T-helper 2 cell (primary cell): ENCODE measurements at places on chromosomes 5 and 9.

DNA sequence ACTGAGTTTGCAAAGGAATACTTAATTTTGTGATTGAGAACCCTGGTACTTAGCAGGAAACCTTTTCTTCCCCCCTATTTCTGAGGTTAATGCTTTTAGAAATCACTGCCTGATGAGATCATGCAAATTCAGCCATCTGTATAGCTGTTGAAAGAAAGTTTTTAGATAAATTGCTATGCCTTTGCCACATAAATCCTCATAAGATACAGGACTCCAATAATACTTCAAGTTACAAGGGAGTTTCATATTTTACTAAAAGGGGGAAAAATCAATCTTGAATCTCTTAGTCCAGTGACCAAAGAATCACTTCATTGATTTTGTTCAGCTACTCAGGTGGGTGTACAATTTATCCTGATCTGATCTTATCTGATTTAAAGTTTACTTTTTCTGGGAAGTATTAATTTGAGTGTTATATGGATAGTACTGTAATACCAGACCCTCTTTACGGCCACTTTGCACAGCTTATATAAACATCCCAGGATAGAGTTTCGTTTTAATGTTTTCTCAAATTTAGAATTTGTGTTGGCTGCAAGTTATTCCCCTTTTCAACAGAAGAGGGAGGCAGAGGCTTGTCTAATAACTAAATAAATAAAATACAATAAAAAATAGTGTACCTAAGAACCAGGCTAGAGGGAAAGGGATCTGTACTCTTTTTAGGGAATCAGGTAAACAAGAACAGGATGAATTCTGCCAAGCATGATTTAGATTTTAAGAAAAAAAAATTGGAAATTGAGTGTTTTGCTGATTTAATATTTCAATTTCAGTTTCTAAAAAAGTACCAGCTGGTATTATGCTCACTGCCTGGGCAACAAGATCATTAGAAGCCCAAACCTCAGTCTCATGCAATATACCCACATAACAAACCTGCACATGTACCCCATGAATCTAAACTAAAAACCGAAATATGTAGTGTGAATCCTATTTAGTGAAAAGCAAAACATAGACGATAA is 69.1 kb downstream of the PSAT1 start:
- DNase-seq = no peak

DNA sequence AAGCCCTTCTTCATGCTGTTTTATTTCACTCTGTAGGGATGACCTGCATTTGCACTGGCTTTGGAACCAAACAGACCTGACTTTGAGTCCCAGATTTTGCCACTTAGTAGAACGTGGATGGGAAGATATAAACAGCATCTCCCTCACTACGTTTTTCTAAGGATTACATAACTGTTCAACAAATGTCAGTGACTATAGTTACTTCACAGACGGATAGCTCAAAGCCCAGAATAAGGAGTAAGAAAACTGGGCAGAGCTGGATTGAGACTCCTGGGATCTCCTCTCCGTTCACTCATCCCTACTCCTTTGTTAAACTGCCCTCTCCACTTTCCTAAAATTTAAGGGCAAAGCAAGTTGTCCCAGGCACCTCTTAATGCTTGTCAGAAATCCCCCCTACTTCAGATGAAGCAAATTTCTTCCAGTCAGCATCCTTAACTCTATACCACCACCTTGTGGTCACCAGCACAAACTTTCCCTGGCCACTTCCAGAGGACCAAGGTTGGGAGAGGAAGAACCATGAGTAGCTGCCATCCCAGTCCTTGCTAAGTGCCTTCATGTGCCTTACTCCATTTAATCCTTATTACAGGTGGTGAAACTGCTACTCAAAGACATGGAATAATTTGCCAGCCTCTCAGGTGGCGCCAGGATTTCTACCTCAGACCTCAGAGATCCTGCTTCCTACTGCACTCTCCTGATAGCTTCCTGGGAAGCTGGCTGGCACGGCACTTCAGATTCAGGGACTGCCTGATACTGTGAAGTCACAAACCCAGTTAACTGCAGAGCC is 38.4 kb downstream of the EGR1 start:
- peak; percentile 32 for DNase-seq

DNA sequence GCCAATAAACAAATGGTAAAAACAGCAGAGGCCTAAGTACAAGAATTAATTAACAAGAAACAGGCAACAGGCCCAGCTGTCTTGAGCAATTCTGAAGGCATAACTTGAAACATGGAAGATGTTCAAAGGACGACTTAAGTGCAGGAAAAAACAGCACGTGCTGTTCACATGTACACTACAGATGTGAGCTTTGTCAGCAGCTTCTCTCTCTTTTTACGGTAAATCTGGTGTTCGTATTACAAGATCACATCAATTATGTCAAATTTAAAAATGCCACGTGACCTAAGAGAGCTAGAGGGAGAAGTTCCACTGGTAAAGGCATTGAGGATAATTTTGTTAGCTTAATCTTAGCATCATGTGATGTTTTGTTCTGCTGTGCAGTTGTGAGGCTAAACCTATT is 281.1 kb downstream of the PSAT1 start:
- no peak for DNase-seq

GRCh38 chr9:4994166-4994890 is 9.3 kb downstream of the JAK2 start:
- DNase-seq = no peak

- no peak for DNase-seq
These were observed 106.2 kb upstream of the TUT7 start for GRCh38 chr9:86460216-86461002.

DNA sequence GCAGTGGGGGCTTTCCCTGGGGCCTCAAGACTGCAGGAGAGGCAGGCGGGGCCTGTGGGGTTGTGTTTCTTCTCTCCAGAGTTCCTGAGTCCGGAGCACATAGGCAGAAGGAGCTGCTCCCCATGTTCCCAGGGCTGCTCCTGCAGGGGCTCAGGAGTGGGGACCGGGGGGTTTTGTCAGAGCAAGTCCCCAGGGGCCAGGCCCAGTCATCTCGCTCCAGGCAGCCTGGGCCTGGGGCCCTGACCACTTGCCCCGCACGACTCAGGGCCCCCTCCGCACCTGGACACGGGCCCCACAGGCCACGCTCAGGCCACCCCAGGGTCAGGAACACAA is 22.0 kb upstream of the SLC6A19 start:
- no peak for DNase-seq

DNA sequence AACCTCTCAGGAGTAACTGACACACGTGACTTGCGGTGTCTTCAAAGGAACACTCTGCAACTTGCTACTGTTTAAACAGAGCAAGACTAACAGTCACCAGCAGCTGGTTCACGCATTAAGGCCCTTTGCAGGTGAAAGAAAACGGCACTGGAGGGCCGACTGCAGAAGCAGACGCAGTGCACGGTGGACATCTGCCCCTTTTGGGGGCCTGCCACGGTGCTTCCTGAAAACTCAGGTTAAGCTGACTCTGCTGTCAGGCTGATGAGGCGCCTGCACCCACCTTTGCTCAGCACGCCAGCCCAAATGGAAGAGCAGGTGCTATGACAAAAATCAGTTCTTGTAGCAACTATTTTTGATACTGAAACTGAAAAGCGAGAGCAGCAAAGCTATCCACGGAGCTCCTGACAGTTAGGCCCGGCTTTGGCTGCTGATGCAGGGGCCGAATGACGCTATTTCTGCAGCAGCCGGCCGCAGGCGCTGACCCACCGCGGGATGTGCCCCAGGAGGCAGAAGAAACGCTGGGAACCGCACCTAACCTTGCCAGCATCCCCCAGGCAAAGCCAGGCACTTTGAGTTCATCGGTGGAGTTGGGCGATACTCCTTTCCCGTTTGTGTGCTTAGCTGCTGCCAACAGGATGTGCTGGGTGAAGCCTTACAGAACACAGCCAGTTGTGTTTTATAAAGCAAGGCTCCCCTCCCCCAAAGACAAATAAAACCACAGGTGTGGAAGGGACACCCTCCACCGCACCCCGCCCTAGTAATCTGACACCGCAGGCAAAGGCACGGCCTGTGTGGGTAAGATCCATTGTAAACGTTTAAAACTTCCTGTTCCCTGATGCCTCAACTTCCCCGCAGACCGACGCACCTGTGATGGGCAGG is 21.1 kb upstream of the TERT start:
- DNase-seq = peak; percentile 55

- DNase-seq = no peak
These were observed 246.9 kb downstream of the MPDZ start for GRCh38 chr9:13032585-13032984.

DNA sequence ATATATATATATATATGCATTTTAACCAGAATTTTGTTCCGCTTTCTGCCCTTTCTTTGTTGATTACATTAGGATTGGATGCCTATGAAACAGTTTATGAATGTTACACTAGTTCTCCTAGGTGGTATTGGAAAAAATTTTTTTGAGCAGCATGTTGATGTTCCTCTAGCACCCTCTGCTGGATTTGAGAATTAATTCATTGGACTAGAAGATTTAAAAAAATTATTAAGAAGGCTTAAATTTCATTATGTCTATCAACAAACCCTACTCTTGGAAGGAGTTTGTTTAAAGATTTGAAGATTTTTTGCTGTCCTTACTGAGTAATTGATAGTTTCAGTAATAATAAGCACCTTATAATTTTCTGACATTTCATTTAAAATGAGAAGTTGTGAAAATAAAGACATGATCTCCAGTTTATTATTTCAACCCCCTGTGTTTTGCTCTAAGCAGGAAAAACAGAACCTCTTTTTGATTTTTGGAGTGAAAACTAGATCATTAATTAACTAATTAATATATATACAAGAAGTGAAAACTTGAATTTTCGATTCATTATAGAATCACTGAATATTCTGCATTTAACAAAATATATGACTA is 89.6 kb downstream of the CCDC171 start:
- DNase-seq = no peak

DNA sequence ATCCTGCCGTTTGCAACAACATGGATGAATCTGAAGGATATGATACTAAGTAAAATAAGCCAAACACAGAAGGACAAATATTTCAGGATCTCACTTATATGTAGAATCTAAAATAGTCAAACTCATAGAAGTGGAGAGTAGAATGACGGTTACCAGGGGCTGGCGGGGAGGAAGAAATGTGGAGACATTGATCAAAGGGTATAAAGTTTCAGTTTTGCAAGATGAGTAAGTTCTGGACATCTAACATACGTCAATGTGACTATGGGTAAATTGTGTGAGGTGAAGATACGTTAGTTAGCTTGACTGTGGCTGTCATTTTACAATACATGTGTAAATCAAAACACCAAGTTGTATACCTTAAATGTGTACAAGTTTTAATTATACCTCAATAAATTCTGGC is 200.3 kb downstream of the SNX18 start:
- DNase-seq = no peak

- no peak for DNase-seq
These were observed 458.4 kb upstream of the C9orf72 start for GRCh38 chr9:28031521-28032267.

- no peak for DNase-seq
These were observed 133.3 kb downstream of the CACNA1B start for GRCh38 chr9:138010861-138011260.

GRCh38 chr9:3534614-3535404 is 9.0 kb upstream of the RFX3 start:
- DNase-seq = no peak

GRCh38 chr5:39559923-39560322 is 135.1 kb upstream of the DAB2 start:
- no peak for DNase-seq

GRCh38 chr5:117615226-117615625 is 1040.6 kb upstream of the SEMA6A start:
- DNase-seq = no peak

GRCh38 chr9:96136992-96137670 is 164.8 kb downstream of the HSD17B3 start:
- DNase-seq = no peak

- no peak for DNase-seq
These were observed 32.3 kb upstream of the UBTD2 start for GRCh38 chr5:172315587-172316493.

- DNase-seq = no peak
These were observed 8.7 kb upstream of the AOPEP start for GRCh38 chr9:94717761-94718160.

- no peak for DNase-seq
These were observed 714 bp downstream of the UBE2D2 start for GRCh38 chr5:139561655-139562451.

DNA sequence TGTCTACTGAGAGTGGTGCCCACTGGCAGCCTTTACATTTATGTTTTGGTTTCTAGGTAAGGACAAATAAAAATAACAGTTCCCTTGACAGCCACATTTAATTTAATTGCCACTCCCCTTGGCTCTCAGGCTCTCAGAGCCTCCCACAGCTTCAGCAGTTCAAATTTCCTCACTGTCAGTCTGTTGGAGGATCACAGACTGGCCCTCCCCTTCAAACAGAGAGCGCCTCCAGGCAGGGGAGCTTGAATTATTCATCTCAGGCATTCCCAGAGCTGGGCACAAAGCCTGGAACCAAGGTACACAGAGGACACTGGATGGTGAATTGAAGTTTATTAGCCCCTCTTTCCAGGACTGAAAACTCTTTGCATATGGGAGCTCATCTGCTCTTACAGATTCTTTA is 407.7 kb downstream of the SPOCK1 start:
- DNase-seq = no peak

GRCh38 chr9:74644023-74644422 is 146.9 kb downstream of the RORB start:
- DNase-seq = no peak

GRCh38 chr5:59798862-59799667 is 94.5 kb downstream of the PDE4D start:
- no peak for DNase-seq

GRCh38 chr9:69893057-69893456 is 72.4 kb downstream of the CFAP95 start:
- no peak for DNase-seq

DNA sequence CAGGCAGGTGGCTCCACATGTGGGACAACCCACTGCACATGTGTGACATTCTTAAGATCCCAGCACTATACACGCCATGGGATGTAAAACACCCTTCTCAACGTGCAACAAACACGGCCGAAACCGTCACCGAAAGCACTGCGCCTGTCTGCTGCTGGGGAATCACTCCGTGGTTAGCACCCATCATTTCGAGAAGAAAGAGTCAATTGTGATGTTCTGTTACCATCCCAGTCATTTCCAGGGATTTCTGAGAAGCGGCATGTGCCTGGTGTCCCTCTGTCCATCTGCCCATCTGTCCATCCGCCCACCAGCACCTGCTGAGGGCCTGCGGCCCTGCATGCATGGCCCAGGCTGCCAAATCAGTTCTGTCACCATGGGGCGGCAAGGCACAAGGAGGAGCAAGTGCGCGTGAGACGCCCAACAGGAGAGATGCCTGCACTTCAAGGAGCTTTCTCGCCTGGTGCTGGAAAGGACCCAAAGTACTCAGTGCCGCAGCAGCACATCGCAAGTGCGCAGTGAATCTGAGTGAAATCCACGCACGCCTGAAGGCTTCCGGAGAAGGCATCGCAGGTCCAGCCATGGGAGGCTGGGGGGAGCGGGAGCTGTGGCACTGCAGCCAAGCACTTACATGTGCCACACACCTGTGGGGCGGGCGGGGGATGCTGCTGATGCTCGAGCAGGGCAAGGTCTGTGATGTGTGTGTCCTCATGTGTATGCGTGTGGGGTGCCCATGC is 38.0 kb downstream of the VAV2 start:
- DNase-seq = no peak

- no peak for DNase-seq
These were observed 43.6 kb downstream of the ENC1 start for GRCh38 chr5:74596927-74597326.

- no peak for DNase-seq
These were observed 1.5 kb downstream of the RORB start for GRCh38 chr9:74498621-74499095.

GRCh38 chr9:34633851-34634550 is 3.6 kb downstream of the SIGMAR1 start:
- DNase-seq = peak; percentile 58
